NCI-H1694 treated with DMSO at 0.1 percent for 48 hours (cell line): ENCODE measurements at places on chromosomes 12 and 14.

GRCh38 chr14:64185184-64185583, 109.0 kb downstream of the ESR2 start:
- no peak for DNase-seq

DNA sequence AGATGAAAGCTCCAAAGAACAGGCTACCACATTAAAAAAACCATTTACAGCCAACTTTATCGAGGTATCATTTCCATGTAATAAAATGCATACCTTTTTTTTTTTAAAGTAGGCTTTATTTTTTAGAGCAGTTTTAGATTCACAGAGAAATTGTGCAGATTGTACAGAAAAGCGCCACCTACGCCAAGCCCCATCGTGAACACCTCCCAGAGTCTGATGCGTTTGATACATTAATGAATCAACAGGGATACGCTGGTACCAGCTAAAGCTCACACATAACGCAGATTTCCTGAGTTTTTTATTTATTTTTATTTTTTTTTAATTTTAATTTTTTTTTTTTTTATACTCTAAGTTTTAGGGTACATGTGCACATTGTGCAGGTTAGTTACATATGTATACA, 129.9 kb downstream of the KIF26A start:
- no peak for DNase-seq

- no peak for DNase-seq
Observed at GRCh38 chr14:22475381-22475780, 113.6 kb downstream of the DAD1 start.

DNA sequence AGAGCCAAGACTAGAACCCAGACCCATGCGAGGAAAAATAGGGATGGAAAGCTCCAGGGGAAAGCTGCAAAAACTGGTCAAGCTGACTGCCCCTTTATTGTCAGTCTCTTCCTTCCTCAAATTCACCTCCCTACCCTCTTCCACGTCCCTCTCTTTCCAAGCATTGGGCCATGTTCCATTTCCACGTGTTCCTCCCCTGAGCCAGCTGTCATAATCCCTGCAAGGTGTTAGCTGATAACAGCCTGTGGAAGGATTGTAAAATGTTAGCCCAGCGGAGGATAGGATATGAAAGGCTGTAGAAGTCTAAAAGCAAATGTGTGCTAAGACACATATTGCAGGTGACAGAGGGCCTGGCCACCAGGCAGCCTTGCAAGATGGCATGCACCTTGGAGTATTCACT, 88.0 kb upstream of the MAX start:
- no peak for DNase-seq

DNA sequence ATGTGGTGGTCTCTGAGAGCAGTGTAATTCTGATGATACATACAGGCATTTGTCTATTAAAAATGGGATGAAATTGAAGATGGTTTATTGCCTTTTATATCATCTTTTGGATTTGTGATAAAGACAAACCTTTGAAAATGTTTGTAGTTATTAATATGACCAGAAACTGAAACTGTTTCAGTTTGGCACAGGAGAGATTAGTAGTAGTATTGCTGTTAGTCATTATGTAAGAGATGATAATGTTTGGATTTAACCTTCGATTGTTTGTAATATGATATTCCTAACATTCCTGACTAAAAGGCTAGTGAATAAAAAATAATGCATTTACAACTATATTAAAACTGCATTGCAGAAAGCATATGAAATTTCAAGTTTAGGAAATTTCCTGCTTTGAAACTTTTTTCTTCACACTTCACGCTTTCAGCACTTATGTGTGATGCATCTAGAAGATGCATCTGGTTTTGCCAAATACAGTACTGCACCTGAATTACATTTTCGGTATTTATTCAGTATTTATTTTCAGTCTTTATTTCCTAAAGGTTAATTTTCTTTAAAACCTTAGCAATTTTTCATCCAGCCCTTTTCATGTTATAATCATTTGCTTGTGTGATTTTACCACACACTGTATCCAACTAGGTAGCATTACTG, 25.5 kb downstream of the ADIPOR2 start:
- no peak for DNase-seq

- DNase-seq, result no peak
Observed at GRCh38 chr14:34018125-34018524, 67.3 kb upstream of the EGLN3 start.

GRCh38 chr14:64772397-64772950, 68.2 kb downstream of the PLEKHG3 start:
- no peak for DNase-seq

- DNase-seq, result peak; percentile 61
Observed at GRCh38 chr12:16603916-16604575, 1.9 kb downstream of the LMO3 start.

DNA sequence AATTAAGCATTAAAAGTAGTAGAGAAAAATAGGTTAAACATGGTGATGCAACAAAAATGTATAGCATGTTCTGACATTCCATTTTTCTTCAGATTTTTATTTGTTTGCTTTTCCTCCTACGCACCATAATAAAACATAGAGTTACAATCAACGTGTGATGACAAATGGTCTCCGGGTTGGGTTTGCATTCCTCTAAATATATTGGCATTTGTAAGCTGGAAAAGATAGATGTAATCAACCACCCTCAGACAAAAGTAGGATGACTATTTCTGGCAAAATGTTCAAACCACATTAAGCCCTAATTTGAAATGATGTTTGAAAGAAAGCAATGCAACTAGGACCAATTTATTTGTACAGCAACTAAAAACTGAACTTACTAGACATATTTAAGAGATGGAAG, 58.4 kb downstream of the SLC25A21 start:
- DNase-seq, result no peak

- DNase-seq, result no peak
Observed at GRCh38 chr14:56328021-56328420, 209.8 kb downstream of the PELI2 start.

- DNase-seq, result peak; percentile 88
Observed at GRCh38 chr14:91244501-91244901, at the start of gene GPR68. TSS of gene GPR68 (minus strand) at chr14:91244704. CDS start at chr14:91235050, 9,654 bp downstream.

- DNase-seq, result no peak
Observed at GRCh38 chr14:78519863-78520262, 349.7 kb downstream of the NRXN3 start.

GRCh38 chr12:115872919-115873357, 404.6 kb downstream of the MED13L start:
- no peak for DNase-seq

DNA sequence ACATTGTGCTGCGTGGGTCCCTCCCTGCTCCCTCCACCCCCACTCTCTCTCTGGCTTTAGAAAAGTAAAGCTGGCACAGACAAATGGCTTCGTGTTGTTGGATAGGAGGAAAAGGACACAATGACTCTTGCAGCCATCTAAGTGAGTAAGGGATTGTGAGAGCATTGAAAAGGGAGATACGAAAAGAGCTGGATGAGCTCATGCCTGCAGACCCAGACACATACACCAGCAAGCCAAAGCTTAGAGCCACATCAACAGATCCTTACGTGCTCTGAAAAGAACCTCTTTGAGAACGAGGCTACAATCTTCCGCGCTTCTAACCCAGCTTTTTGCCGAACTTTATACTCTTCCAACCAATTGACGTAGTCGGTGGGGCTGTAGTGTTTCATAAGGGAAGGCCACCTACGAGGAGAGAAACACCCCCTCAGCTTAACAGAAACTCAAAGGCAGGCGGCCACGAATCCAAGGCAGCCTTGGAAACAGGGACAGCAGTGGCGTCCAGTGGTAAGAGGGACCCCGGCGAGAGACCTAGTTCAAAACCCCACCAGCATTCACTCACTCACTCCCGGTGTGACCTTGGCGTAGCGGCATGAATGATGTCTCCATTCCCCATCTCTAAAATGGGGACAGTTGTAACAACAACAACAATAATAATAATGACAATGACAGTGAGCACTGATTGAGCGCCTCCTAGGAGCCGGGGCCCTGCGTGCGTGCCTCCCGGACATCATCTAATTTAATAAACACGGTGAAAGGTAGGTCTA, 1.1 kb downstream of the FBXO21 start:
- no peak for DNase-seq

- DNase-seq, result no peak
Observed at GRCh38 chr14:22095860-22096513, 422.4 kb upstream of the OR4E1 start.
